Muscle of leg (tissue), 16 donors: ENCODE measurements at places on chromosomes 11 and 22. TPM values are rescaled to one million over a fixed set of nuclear protein-coding genes. Genes with fewer than 3 reads are reported as not detected.
A peak's percentile ranks its signal among the peaks of the same experiment; 100 is the strongest.

DNA sequence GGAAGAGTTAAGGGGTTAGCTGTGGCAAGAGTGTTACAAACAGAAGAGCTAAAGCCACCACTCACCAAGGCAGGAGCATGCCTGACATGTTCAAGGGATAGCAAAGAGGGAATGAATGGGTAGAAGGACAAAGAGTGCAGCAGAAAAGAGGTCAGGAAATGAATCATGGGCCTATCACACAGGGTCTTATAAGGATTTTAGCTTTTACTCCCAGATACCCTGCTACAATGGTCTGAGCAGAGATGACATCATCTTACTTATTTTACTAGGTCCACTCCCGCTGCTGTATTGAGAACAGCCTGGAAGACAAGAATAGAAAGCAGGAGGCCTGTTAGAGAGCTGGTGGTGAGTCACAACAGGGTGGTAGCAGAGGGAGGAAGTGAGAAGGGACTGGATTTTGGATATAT lies 9.8 kb downstream of the TRAF6 start:
- DNase-seq, result peak; percentile 51

- peak; percentile 51 for DNase-seq
Measured at GRCh38 chr22:20952544-20953341, 14.3 kb upstream of the AIFM3 start.

GRCh38 chr11:2186669-2187279 lies 15.2 kb upstream of the TH start:
- no peak for DNase-seq

GRCh38 chr22:36554098-36554497 lies 25.1 kb upstream of the EIF3D start:
- no peak for DNase-seq

DNA sequence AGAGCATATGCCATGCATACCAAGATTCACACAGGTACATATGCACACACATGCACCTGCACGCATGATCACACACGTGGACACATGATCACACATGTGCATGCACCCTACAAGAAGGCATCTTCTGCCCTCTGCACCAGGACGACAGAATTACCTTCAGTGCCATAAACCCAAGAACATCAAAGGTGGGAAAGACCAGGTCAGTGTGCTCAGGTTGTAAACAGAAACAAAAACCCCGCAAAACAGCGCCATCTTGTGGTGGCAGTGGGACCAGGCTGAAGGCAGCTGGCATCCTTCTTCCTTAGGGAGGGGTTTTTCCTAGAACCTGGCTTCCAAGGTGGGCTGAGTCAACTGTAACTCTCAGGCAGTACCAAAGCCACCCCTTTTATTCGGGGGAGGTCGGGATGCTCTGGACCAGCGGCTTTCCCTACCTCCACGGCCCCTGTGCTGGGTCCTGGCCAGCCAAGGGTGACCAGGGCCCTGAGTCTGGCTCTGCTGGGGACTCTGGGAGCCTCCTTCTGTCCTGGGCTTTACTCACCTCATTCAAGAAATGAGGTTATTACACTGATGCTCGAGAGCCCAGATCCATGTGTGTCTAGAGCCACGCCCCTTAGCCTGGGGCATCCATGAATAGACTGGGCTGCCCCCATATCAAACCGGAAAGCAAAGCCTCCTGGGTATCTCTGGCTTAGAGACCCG lies 69.4 kb upstream of the FGF3 start:
- DNase-seq, result peak; percentile 60

- peak; percentile 84 for DNase-seq
Measured at GRCh38 chr22:39183991-39184585, 31.6 kb upstream of the CBX7 start.

TEAD1 gene
- 81.5 TPM for polyA plus RNA-seq

SYT12 gene
- 0.30 TPM for polyA plus RNA-seq

CST6 gene
- not detected for polyA plus RNA-seq

DDX25 gene
- 0.35 TPM for polyA plus RNA-seq

PLCB3 gene
- 11.3 TPM for polyA plus RNA-seq

OR8A1 gene
- polyA plus RNA-seq, result 0.65 TPM
